ENCODE measurements at places on chromosomes 6 and 20.
A peak's percentile ranks its signal among the peaks of the same experiment; 100 is the strongest.

DNA sequence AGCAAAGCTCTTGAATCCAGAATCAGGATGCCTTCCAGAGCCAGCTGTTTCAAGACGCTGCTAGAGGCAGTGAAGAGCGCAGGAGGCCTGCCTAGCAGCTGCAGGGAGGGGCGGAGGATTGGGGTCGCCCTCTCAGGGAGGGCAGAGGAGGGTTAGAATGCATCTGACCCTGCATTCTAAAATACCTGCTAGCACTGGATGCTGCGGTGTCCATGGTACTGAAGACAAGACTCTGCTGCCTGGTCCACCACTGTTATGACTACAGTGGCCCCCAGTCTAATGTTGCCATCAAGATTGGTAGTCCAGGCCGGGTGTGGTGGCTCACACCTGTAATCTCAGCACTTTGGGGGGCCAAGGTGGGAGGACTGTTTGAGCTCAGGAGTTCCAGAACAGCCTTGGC, 193.7 kb upstream of the PROKR2 start:
- DNase-seq: no peak

DNA sequence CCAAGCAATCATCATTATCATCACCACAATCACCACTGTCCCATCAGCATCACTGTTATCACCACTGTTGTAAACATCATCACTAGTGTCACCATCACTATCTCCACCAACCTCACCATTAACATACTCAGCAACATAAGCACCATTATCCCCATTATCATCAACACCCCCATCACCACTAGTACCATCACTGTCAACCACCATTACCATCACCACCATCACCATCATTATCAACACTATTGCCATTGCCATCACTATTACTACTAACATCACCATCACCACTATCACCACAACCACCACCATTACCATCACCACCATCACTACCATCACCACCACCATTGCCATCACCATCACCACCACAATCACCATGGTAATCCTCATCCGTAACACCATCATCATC, 19.5 kb downstream of the CST4 start:
- DNase-seq: no peak

- peak; percentile 51 for DNase-seq
Observed at GRCh38 chr6:52568320-52568719, 8.5 kb downstream of the TRAM2 start.

GRCh38 chr20:54197621-54198604, 10.0 kb upstream of the PFDN4 start:
- peak; percentile 78 for DNase-seq

GRCh38 chr6:22666586-22666985, 97.2 kb downstream of the HDGFL1 start:
- DNase-seq: no peak

- DNase-seq: no peak
Observed at GRCh38 chr20:46709055-46709458, 392 bp upstream of the SLC2A10 start.

DNA sequence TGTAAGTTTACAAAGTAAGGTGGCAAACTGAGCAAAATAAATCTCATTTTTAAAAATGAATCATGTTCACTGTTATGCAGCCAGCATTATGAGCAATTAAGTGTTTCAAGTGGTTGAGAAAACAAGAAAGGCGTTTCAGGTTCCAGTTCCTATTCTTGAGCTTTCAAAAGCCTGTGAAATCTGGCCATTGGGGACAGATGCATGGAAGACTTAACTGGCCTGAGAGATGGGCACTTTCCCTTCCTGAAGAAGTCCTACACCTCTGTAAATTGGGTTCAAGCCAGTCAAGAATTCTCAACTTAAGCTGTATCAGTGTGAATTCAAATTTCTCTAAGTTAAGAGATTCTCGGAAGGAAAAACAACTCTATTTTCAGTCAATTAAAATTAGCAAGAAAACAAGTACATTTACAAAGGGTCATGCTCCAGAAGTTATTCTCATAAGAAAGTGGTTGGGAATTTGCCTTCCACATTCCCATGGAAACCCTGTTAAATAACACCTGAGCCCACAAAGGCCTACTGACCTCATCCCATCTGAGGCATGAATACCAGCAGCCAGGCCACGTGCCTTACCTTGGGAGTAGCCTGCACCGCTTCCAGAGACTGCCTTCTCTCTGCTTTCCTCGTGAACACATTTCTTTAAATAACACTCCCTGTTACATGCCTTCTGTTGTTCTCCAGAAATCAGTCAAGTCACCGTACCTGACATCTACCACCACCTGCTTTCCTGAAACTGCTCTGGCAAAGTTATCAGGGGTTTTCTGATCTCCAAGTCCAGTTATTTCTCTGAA, 19.4 kb downstream of the MAP3K5 start:
- DNase-seq: no peak

GRCh38 chr20:2559651-2560050, 23.3 kb downstream of the TMC2 start:
- DNase-seq: no peak

- peak; percentile 77 for DNase-seq
Observed at GRCh38 chr20:881051-881782, 34.9 kb downstream of the ANGPT4 start.

DNA sequence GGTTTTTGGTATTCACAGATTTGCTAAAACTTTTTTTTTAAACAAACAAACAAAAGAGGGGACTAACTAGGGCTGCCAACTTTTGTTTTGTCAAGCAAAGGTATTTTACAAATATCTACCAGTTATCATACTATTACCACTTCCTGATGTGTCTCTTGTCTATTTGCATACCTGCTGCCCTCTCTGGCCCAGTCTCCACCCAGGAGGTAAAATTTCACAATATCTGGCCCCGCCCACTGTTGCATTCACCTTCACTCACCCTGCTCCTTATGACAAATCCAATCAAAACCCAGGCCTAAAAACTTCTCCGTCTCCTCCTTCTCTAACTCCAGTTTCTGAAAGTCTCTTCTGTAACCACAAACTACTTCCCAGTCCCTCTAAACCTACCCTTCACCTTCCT, 82.2 kb downstream of the TRERF1 start:
- no peak for DNase-seq

DNA sequence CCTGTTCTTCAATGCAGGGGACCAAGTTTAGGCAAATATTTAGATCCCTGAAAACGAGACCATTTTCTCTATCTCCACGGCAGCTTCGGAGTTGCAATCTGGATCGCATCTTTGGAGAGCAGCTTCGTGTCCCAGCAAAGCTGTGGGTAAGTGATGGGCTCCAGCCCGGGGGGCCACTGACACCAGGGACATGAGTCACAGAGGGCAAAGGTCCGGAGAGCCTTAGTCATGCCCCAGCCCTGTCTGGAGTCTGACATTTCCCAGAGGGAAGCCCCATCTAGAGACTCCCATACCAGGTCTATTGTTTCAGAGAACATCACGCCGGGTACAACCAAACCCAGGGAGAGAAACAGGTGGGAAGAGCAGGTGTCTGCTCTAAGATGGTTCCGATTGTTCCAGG, 95.9 kb downstream of the NFATC2 start:
- peak; percentile 98 for DNase-seq

- DNase-seq: no peak
Observed at GRCh38 chr6:129364037-129364436, 345.9 kb downstream of the ARHGAP18 start.

DNA sequence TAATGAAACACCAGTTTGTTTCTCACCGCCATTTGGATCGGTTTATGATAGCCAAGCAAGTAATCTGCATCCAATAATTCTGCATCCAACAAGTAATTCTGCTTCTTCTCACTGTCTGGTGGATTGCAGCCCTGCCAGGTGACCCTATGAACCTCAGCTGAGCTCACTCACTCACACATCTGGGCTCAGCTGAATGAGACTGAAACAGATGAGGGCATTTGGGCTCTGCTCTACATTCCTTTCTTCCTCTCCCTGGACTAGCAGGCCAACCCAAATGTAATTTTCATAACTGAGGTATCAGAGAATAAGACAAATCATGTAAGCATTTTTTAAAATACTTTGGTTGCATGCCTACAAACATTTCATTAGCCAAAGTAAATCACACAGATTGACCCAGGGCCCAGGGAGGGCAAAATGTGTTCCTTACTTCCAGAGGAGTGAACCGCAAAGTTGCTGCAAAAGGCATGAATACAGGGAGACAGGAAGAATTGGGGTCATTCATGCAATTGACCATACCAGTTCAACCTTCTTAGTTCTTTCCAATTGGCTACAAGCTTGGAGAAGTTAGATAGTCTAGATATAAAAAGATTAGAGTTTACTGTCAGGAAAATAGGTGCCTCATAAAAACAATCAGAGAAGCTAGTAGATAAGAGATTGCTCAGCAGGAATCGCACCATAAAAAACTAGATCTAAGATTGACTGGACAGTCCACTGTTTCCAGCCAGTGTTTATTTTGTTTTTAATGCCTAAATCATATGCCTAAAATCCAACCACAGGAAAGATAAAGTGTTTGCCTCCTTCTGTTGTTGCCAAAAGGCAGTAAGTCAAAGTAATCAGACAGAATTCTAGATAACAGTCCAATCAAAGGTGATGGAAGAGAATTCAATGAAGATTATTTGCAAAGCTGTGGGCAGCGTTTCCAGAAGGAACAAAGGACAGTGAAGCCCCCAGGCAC, 43.7 kb downstream of the CBLN4 start:
- no peak for DNase-seq

DNA sequence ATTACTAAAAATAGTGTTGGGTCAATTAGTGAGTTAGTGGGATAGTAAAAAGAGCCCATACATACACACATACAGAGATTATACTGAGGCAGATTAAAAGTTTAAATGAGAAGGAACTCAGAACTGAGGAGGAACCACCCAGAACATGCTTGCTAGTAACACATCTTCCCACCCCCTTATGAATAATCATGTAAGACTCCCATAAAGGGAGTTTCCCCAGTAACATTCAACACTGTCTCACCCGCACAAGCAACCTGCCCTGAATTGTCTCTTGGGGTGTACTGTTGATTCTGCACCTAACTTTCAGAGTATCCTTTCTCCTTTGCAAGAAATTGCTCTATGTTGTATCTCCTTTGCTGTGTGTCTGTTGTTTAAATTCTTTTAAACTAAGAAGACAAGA, 11.1 kb upstream of the HLA-DQB2 start:
- DNase-seq: peak; percentile 5

DNA sequence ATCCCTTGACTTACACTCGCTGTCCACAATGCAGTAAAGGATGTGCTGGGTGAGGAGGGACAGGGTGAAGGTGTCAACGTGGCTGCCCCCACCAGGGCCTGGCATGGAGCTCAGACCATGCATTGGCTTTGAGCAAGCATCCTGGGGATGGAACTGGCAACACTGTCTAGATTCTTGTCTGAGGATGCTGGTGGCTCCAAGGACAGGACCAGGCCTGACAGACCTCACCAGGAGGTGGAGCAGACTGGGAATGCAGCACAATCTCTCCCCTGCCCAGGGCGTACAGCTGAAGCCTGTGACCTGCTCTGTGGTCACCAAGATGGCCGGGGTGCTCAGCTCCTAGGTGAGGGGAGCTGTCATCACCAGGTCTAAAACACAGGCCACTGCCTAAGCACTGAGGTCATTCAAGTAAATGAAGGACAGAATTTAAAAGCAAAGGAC, 50.9 kb downstream of the MYH7B start:
- DNase-seq: no peak

GRCh38 chr6:102571236-102571908, 1177.9 kb downstream of the GRIK2 start:
- DNase-seq: peak; percentile 11

DNA sequence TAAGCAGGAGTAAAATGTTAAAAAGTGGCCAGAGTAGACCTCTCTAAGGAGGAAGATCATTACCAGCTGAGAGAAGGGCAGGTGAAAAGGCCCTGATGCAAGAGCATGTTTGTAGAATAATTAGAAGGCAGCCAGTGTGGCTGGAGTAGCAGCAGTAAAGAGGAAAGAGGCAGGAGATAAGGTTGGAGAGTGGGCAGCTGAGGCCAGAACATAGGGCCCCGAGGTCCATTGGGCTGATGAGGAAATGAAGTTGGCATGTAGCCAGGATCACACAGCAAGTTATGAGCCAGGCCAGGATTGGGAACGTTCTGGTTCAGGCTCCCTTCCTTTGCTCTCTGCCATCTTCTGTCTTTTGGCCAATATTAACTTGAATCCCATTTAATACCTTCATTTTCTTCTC, 51.6 kb downstream of the RALY start:
- DNase-seq: no peak
